SW480 (cell line): ENCODE measurements at places on chromosomes 2 and 18.

- DNase-seq = no peak
Measured at GRCh38 chr2:230457793-230458192, 41.8 kb downstream of the SP100 start.

DNA sequence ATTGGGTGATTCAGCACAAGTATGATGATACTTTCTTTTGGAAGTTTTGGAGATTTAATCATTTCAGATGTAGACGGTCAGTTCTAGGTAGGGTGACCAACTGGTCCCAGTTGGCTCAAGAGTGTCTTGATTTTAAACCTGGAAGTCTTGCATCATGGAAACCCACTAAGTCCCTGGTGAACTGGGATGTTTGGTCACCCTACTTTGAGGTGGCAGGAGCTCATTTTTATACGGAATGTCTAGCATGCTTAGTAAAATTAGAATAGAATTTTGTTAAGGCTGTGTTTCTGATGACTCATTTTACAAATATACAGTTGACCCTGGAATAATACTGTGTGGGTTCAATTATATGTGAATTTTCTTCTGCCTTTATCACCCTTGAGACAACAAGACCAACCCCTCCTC is 61.5 kb upstream of the DOCK10 start:
- no peak for DNase-seq

- DNase-seq = peak; percentile 33
Measured at GRCh38 chr2:119659601-119660342, 19.2 kb upstream of the TMEM177 start.

DNA sequence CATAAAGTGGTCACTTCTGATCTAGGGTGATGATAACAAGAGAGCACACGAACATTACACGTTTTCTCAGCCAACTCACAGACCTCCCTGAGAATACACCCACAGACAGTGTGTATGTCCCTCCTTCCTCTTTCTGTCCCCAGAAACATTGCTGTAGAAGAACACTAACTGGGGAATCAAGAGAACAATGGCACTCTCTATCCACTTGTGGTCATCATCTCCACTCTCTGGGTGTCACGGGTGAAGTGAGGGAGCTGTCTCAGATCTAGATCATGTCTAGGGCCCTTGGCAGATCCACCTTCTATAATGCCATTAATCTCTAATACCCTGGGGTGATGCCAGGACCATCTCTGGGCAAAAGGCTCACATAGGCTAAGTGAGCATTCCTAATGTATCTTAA is 97.9 kb downstream of the DNER start:
- DNase-seq = no peak

DNA sequence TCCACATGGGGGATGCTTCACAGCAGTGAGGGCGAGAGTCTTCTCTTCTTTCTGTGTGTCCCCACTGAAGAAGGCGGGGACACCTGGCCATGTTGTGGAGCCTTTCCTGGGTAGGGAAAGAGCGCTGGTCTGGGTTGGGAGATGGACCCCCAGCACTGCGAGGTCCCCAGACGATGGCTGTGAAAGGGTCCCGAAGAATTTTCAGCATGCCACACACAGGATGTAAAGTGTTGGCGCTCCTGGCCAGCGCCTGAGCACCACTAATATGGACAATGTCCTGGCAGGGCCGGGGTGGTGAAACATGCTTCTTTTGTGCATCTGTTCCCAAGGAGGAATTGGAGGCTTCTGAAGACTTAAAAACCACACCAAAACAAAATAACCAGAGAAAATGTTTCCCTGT is 77.2 kb downstream of the GLI2 start:
- no peak for DNase-seq

GRCh38 chr2:36771671-36772070 is 75.2 kb downstream of the VIT start:
- no peak for DNase-seq

- no peak for DNase-seq
Measured at GRCh38 chr2:136281281-136282114, 163.5 kb upstream of the CXCR4 start.

GRCh38 chr2:169193618-169194017 is 124.3 kb downstream of the DHRS9 start:
- DNase-seq = no peak

GRCh38 chr2:5315512-5315911 is 376.7 kb upstream of the SOX11 start:
- DNase-seq = no peak

- DNase-seq = no peak
Measured at GRCh38 chr2:139228276-139228675, 448.1 kb upstream of the NXPH2 start.

DNA sequence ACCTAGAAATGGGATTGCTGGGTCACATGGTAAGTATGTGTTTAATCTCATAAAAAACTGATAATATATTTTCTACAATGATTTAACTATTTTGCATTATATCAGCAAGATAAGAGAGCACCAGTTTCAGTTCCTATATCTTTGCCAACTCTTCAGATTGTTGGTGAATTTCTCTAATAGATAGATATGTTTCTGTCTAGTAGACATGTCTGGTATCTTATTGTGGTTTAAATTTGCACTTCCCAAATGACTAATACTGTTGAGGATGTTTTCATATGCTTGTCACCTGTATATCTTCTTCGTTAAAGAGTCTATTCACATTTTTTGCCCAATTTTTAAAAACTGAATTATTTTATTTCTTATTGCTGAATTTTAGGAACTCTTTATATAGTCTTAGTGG is 113.8 kb upstream of the UXS1 start:
- no peak for DNase-seq

DNA sequence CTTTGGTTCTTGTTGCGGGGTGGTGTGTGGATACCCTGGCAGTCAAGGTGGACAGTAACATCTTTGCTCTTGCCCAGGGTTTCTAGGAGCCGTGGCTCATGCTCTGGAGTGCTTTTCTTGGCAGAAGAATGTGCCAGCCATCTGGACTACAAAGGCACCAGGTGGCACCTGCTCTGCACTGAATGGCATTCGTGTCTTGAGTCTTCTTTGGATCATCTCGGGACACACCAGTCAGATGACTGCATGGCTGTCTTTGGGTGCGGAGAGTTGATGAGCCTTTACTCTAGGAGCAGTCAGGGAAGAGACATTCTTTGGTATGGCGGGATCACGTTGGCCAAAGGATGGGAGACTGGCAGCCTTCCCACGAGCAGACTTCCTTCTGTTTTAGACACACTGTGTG is 104.1 kb upstream of the SEC11C start:
- DNase-seq = no peak

DNA sequence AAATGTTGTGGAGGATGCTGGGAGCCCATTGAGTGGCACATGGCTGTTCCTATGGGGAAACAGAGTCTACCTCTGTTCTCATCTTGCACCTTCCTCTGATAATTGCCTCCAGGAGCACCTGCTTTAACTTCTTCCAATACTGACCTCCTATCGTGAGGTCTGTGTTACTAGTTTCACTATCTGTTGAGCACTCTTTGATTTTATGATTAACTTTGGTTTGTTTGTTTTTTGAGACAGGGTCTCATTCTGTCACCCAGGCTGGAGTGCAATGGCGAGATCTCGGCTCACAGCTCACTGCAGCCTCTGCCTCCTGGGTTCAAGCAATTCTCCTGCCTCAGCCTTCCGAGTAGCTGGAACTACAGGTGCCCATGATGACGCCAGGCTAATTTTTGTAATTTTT is 12.1 kb upstream of the RFX8 start:
- DNase-seq = no peak

DNA sequence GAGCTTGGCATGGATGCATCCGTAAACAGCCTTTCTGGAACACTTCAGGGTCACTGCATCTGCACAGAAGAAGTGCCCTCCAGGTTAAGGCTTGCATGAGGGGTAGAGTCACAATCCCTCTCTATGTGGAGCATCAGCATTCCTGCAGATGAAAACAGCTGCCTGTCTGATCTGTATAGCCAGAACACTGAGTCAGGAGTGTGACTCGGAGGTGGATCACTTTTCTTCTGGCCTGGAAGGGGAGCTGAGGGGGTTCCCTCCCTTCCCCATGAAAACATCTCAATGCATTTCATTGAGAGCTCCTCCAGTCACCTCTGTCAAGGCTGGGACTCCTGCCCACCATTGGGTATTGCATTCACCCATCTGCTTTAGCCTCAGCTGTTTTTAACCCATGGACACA is 72.5 kb upstream of the SERPINE2 start:
- DNase-seq = no peak

- no peak for DNase-seq
Measured at GRCh38 chr2:172348555-172349288, 78.7 kb upstream of the ITGA6 start.

DNA sequence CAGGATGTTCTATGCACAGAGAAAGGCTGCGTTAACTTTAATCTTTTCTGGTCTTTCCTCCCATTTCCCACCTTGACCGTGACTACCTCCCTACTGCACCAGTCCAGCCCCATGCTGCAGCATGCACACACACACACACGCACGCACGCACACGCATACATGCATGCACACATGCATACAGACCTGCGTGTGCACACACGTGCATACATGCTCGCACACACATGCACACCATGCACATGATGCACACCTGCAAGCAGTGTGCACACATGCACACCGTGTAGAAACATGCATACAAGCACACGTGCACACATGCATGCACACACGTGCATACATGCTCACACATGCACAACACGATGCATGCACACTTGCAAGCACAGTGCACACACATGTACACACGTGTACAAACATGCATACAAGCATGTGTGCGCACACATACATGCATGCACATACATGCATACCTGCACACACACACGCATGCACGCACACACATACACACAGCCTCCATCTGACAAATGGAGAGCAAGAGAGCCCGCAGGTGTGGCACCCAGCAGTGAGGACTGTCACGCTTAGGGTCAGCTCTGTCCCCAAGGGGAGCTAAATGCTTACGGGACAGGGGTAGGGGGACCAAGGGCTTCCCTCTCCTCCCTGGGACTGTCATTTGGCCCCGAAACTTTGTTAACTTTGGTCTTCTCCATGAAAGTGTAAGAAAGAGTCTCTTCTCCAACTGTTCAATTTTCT is 18.2 kb downstream of the SNORC start:
- no peak for DNase-seq

- DNase-seq = no peak
Measured at GRCh38 chr2:106189325-106189724, 4.8 kb downstream of the UXS1 start.

- DNase-seq = no peak
Measured at GRCh38 chr2:32874931-32875330, 71.8 kb upstream of the LTBP1 start.
